ENCODE measurements at places on chromosomes 1 and 21.

GRCh38 chr1:77900687-77901293 is 12.4 kb downstream of the NEXN start:
- DNase-seq = no peak

- no peak for DNase-seq
These were observed 110.1 kb downstream of the ERG start for GRCh38 chr21:38388203-38388602.

GRCh38 chr1:220817907-220818306 is 31.2 kb downstream of the MTARC1 start:
- DNase-seq = no peak

DNA sequence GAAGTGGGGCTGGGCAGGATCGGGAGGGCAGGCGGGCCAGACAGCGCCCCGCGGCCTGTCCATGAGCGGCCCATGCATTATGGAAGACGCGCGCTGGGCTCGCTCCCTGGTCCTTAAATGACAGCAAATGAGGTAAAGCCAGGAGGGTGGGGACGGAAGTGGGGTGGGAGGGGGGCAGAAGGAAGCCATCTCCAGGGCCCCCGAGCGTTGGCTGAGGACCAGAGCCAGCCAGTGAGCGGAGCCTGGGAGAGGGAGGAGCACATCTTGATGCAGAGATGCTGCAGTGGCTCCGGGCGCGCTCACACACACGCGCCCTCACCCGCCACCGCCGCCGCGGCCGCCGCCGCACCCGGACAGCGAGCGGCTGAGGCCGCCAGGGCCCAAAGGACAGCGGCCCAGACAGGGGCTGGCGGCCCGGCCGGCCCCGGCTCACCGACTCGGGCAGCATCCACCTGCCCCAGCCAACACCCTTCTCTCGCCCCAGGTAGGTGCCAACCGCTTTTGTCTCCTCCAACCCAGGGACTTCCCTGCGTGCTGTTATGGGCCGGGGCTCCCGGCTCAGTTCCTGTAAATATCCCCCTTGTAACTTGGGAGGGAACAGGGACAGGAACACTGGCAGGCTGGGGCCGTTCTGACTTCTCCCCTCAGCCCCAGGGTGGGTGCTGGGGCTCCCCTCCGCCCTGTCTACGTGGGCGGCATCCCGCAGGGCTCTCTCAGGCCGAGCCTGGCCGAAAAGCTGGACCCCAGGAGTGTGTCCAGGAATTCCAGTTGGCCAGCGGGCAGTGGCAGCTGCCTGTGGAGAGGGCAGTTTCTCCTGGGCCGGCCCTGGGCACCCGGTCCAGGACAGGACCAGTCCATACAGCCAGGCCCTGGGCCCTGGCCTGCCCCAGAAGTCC is at the start of gene CNTN2:
Gene CNTN2 (plus strand): TSS at position 302 of the 896 bp plus-strand sequence. CDS start 9,974 bp downstream, outside the sequence.
- no peak for DNase-seq

DNA sequence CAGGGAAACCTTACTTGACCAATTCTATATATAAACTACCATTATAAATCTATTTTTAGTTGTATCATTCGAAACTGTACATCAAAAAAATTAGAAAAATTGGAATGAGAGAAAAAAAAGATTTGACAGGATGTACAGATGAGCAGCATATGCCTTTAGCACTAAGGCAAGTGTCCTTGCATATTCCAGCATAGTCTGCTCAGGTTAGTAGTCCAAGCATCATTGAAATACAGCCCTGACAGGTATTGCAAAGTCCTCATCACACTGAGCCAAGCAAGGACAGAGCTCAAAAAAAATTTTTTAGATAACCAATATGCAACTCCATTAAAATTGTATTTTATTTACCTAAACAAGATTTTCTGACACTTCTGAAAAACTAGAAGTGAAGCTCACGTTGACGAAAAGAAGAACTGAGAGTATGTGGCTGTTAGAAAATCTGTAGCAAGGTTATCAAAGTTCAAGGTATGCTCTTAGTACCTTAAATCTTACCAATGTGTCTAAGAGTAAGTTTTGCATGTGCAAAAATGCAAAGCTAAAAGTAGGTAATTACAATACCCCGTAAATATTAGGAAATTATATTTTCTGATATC is 465.6 kb upstream of the ADGRL4 start:
- no peak for DNase-seq

DNA sequence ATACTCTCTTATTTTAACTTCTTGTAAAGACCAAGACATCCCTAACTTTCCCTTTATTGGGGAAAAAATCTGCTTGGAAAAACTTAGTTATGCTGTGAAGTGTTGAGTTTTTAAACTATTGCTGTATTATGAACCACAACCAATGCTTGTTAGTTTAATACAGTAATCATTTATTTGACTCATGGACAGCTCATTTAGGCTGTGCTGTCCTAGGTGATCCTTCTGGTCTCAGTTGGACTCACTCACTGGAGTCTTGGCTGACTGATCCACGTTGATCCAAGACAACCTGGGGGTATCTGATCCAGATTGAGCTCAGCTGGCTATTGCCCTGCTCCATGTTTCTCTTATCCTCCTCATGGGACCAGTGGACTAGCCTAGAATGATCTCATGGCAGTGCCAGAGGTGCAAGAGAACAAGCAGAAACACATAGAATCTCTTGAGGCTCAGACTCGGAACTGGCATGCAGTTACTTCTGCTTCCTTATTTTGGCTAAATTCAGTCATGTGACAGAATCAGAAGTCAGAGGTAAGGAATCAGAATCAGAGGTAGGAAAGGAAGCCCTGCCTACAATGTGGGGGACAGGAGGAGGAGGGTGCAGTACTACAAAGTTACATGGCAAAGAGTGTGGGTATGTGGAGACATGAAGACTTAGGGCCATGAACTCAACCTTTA is 156.5 kb downstream of the FGGY start:
- DNase-seq = no peak

- no peak for DNase-seq
These were observed 4.2 kb downstream of the SDC3 start for GRCh38 chr1:30904191-30904961.

- DNase-seq = no peak
These were observed 35.9 kb downstream of the CNST start for GRCh38 chr1:246602194-246602593.

DNA sequence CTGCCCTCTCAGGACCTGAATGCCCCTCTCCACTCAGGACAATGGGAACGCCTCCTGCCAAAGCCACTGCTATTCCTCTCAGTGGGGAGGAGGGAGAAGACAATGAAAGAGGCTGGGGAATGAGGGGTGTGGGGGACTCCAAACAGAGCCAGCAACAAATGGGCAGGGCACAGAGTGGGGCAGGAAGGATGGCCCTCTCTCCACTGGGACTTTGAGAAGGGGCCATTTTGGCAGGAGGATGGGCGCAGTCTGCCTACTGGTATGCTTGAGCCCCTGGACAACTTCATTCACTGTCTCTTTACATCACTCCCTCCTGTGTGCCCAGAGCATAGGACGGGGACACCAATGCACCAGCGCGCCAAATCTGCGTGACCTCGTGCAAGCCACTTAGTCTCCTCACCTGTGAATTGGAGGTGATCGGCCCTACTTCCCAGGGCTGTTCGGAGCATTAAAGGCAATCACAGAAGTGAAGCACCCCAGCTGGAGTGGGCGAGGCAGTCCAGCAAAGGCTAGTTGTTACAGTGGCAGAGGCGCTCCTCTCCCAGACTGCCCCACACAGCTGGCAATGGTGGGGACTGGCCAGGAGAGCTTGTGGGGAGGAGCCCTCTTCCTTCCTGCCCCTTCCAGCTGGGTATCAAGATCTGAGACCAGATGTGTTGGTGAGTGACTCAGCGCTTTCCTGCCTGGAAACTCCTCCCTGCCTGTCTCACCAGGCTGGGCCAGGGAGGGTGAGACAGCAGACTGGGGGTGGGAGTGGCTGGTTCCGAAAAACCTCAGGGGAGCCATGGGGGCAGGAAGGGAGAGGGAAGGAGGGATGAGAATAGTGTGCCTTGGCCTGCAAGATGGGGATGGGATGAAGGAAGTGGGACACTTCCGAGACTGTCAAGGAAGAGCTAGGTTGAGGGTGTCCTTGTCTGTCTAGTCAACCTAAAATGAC is 22.4 kb upstream of the SYNC start:
- no peak for DNase-seq

DNA sequence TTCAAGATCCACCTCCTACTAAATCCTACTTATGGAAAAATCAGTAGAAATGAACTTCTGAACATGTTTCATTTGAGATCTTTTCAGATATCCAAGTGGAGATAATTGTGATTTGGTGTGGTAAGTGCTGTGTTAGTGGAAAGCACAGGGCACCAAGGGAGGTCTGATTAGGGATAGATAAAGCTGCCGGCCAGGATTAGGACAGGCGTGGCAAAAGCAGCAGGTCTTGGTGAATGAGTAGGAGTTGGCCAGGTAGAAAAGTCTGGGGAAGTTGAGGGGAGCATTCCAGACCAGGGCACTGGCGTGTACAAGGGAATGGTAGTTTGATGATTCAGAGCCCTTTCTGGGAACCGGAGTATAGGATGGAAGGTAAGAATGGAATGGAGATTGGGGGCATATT is 47.8 kb downstream of the AZIN2 start:
- no peak for DNase-seq

GRCh38 chr1:238677567-238677966 is 708.8 kb upstream of the CHRM3 start:
- DNase-seq = no peak

GRCh38 chr1:52153010-52153409 is 11.1 kb downstream of the ZFYVE9 start:
- DNase-seq = no peak

GRCh38 chr1:15364740-15365139 is 44.9 kb upstream of the EFHD2 start:
- no peak for DNase-seq

DNA sequence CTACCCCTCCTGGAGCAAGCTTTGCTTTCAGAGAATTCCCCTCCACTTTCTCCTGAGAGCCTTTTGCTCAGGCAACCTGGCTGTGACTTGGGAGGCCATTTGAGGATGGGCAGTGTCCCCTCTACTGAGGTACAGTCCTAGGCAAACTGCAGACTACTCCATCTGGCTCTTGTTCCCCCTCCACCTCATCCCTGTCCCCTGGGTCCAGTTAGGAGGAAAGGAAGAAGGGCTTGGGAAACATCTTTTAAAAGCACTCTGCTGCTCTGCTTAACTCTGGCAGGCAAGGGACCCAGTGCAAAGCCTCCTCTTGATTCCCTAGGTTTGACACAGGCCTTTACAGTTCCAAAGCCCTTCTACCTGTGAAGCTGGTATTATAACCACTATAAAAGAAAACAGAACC is 108.2 kb downstream of the NAV1 start:
- no peak for DNase-seq

- no peak for DNase-seq
These were observed 269.9 kb downstream of the HLX start for GRCh38 chr1:221149111-221149510.

DNA sequence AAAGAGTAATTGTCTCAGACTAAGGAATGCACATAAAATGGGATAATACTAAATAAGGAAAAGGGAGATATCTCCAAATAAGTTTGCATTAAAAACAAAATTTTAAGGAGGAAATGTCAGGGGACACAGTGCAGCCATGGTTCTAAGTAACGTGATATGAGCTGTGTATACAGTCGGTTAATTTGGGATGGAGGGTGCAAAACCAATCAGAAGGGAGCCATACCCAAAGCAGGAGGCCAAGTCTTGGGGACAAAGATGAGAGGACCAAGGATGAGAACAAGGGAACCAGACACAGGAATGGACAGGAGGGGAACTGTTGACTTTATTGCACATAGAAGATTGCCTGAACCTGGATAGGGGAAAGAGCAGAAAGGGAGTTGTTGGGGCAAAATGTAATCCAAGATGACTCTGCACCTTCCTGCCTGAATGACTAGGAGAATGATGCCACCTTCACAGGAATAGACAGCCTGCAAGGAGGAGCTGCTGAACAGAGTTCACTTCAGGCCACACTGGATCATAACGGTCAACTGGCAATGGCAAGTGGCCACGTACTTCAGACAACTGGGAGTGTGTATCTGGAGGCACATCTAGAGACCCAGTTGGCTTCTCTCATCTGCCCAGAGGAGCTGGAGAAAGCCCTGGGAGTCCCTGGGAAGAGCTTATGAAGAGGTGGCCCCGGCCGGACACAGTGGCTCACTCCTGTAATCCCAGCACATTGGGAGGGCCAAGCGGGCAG is 22.0 kb upstream of the BOLA1 start:
- DNase-seq = no peak

GRCh38 chr1:19866758-19867157 is 15.4 kb upstream of the OTUD3 start:
- DNase-seq = no peak
